ENCODE measurements at places on chromosomes 11 and 22.

DNA sequence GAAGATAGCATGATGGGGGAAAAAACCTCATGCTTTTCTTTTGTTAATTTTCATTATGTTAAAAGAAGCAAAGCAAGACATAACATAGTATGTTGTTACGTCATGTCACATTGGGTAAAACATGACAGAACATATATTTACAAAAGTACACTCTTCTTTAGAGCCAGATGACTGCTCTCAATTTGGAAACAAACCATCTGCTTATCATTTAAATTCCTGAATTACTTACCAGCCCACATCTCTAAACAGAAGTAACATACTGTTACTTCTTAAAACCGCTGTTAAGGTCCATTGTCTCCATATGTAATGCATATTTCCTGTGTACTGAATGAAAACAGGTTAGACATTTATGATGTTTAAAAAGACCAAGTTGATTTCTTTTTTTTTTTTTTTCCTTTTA lies 100.0 kb downstream of the TMEM135 start:
- no peak for DNase-seq

DNA sequence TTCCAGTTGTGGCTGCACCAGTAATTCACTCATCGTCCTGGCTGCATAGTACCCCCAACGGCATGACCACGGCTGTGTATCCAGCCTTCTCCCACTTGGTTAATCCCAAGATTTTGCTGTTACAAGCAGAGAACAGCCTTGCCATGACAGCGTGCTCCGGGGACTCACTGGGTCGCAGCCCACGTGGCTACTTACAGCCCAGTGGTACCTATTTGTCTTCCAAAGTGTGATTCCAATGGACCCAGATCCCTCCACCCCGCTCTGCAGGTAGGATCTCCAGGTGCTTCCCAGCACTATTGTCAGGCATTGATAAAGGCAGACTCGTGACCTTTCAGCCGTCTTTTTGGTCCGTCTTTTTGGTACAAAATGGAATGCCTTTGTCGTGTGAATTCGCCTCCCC lies 119.0 kb upstream of the FGF3 start:
- no peak for DNase-seq

DNA sequence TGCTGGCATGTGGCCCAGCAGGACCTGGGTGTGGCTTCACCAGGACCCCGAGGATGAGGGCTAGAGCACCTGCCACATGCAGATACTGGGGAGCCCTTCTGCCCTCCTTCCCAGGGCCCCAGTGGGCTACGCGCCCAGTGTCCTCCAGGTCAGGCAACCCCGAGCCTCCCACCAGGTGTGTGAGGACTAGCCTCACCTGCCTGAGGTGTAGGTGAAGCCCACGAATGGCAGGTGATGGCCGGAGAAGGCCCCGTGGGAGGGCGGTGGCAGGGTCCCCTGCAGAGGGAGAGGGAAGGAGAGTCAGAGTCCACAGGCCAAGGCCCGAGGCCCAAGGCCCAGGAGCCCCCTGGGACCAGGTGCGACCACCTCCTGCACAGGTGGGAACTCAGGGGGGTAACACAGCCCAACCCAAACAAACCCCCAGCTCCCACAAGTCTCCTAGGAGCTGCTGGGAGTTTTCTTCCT lies 6.5 kb downstream of the CDC42BPG start:
- no peak for DNase-seq

DNA sequence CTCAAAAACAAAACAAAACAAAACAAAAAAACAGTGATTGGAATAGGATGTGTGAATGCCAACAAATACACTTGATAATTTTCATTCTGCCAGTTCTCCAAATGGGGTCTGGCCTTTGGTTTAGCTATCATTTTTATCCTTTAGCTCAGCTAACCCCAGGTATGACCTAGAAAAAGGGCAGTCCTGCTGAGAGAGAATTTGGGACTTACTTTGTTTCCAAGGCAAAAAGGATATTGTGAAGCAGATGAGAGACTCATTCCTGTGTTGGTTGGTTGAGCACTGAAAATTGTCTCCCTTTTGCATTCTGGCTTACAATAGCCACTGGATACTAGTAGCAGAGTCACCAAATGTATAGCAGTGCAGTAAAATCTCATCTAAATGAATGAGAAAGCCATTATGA lies 8.9 kb downstream of the TTC9C start:
- no peak for DNase-seq

- no peak for DNase-seq
Measured at GRCh38 chr22:19824212-19824925, 30.3 kb downstream of the GNB1L start.
